Jurkat, Clone E6-1 (cell line): ENCODE measurements at places on chromosomes 12 and 14.

DNA sequence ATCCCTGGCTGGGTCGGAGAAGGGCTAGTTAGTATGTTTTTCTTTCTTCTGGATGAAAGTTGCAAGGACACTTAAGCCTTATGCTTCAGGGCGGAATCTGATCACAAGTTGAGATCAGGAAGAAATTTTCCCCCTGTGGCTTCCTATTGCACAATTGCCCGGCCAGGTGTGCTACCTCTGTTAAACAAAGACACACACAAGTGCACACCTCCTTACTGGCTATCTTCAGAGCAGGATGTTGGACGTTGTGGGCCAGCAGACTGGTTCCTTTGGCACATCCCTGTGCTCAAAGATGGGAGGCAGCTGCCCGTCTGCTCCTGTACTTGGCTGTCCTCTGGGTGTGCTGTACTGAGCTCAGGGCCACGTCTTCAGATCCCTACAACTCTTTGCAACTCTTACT, 19.1 kb downstream of the ETV6 start:
- no peak for DNase-seq

DNA sequence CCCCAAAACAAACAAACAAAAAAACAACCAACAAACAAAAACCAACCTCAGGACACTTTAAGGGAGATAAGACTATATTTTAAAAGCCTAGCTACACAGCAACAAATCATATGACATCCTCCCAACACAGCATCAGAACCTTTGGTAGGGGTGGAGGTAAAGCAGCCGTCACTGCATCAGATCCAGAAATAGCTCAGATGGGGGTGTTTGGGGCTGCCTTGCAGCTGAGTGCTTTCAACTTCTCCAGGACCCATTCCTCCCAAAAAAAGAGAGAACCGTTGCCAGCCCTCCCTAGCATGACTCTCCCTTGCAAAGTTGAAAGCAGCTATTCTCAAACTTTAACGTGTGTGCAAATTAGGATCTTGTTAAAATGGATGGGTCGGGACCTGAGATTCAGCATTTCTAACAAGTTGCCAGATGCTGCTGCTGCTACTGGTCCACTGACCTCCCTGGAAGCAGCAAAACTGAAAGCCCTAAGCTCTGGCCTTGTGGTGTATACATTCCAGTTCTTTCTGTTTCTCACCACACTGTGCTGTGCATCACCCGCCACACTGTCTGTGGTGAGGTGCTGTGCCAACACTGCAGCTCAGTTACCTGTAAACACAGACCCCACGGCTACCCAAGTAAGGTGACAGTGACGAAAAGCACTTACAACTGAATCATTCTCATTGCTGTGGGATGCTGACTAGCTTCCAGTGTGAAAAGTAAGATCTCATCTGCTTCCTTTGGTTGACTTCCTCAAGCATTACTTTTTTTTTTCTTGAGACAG, 54.0 kb downstream of the SLC38A1 start:
- DNase-seq: peak; percentile 79

- DNase-seq: no peak
Observed at GRCh38 chr12:93540466-93540865, 32.0 kb upstream of the SOCS2 start.

DNA sequence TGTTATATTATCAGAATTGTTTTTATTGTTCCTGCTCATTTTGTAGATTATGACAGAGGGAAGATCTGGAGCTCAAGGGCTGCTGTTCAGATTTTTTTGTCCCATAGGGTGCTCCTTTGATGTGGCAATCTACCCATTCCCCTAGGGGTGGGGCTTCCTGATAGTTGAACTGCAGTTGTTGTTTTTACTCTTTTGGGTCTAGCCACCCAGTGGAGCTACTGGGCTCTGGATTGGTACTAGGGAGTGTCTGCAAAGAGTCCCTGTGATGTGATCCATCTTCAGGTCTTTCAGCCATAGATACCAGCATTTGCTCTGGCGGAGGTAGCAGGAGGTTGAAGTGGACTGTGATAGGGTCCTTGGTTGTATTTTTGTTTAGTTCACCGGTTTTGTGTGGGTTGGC, 57.9 kb upstream of the SLCO1B1 start:
- peak; percentile 32 for DNase-seq

DNA sequence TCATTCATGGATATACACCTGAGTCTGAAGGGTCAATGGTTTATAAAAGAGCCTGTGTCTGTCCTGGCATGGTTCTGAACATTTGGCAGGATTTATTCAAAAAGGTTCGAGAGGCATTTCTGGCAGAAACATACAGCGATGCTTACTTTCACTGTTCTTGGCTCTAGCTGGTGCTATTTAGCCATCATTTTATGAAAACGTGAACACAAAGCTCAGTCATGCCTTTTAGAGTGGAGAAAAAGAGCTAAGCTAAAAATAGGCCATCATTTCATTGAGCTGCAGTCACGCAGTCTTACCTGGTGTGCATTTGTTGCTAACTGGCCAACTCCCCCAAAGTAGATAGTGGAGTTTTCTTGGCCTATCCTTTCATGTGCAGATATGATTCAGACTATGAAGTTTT, 1209.5 kb downstream of the SLC16A7 start:
- no peak for DNase-seq

DNA sequence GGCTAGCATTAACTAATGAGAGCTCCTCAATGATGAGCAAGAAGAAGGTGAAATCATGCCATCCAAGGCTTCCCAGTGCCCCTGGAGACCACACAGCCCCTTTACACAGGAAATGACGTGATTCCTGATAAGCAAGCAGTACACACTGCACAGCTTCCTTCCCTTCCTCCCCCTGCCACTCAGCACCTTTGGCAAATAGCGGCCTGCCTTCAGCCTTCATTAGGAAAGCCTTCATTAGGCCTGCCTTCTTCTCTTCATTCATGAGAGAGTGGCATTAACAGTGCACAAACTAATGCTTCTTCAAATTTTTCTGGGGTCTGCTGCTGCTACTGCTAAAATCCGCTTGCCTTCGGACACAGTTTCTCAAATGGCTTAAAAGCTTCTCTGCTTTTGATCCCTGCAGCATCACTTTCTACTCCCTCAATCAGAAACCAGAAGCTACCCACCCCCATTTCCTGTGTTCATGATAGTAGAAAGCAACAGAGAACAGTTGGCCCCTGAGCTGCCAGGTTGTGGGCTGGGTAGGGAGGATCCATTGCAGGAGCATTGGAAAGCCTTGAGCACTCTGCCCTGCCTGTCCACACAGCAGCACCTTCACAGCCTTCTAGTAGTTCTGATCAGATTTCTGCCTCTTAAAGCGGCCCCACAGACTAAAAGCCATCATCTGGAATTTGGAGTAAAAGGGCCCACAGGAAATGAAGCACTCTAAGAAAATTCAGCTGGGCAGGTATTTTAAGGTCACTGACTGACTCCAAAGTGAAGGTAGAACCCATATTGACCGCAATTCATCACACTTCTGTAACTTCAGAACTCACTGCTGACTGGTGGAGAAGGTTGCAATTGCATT, 103.8 kb upstream of the ETV6 start:
- DNase-seq: peak; percentile 92

GRCh38 chr12:91893476-91893875, 252.2 kb downstream of the BTG1 start:
- DNase-seq: no peak

- no peak for DNase-seq
Observed at GRCh38 chr12:109743076-109743910, 29.7 kb downstream of the FAM222A start.

GRCh38 chr12:12254553-12254952, 12.3 kb downstream of the LRP6 start:
- DNase-seq: no peak

- no peak for DNase-seq
Observed at GRCh38 chr12:106490264-106490663, 92.5 kb upstream of the RFX4 start.

GRCh38 chr14:100592972-100593371, 5.8 kb upstream of the BEGAIN start:
- no peak for DNase-seq

DNA sequence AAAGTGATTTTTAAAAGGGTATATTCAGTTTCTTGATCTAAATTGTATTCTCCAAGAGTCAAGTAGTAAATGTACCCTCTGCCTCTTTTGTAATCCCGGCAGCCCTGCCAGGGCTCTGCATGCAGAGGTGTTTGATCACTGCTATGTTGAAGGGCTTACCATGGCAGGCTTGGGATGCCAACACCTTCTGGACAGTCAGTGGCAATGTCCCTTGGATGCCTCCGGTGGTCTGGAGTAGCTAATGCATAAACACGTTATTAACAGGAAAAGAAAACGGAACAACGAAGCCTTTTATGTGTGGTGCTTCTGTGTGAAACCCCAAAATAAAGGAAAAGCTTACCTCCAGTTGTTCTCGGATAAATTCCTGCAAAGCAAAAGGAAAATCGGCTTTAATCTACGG, 19.9 kb downstream of the EIF2B2 start:
- DNase-seq: no peak

- DNase-seq: no peak
Observed at GRCh38 chr14:24262821-24263733, at the start of gene TGM1. Gene TGM1, minus strand, starts transcription at chr14:24263177. Its CDS starts 825 bp downstream, at chr14:24262352.

GRCh38 chr14:103031956-103032355, 25.4 kb downstream of the CDC42BPB start:
- DNase-seq: no peak

DNA sequence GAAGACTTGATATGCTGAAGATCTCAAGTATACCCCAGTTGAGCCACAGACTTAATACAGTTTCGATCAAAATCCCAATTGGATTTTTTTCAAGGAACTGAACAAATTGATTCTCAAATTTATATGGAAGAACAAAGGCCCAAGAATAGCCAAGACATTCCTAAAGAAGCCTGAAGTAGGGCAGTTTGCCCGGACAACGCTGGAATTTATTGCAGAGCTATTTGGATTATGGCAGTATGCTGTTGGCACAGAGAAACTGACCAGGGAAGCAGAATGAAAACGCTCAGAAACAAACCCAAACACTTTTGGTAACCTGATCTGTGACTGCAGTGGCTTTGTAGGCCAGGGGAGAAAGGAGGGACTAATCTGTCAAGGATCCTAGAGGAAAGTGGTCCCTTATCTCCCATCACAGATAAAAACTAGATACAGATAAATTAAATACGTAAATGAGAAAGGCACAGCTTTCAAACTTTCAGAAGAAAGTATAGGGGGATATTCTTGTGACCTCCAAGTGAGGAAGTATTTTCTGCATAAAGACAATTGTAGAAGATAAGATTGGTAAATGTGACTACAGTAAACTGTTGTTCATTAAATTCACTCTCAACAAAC, 35.9 kb upstream of the GSC start:
- DNase-seq: no peak

DNA sequence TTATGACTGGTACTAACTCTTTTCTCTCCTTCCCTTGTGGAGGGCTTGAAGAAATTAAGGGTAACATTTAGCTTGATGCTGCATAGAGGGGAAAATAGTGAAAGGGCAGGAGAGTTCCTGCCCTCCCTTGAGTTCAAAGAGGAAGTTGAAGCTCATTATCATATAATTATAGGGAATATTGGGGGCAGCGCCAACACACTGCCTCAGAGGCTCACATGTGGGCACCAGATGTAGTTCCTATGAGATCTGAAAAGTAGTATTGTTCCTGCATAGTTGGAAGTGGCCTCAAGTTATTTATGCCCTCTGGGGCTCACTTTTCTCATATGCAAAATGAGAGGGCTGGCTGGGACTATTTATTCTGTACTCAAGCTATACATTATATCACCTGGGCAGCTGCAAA, 33.0 kb upstream of the FGF23 start:
- no peak for DNase-seq

DNA sequence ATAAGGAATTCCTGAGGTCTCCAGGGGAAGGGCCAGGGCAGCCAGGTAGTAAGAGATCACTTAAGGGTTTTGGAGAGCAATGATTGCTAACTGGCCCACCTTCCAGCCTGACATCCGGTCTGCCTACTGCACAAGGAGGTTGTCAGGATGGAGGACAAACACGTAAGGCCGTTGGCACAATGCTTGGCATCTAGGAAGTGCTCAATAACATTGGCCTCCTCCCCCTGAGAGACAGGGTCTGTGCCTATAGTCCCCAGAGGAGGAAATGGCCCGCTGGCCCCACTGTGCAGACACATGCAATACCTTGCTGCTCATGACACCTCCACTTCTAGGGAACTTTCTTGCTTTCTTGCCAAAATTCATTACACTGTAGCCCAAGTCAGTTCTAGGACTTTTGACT, 73.2 kb downstream of the NTF3 start:
- no peak for DNase-seq

GRCh38 chr12:91142221-91142631, 30.9 kb upstream of the LUM start:
- DNase-seq: no peak

GRCh38 chr12:14710632-14711320, 14.4 kb upstream of the GUCY2C start:
- no peak for DNase-seq

DNA sequence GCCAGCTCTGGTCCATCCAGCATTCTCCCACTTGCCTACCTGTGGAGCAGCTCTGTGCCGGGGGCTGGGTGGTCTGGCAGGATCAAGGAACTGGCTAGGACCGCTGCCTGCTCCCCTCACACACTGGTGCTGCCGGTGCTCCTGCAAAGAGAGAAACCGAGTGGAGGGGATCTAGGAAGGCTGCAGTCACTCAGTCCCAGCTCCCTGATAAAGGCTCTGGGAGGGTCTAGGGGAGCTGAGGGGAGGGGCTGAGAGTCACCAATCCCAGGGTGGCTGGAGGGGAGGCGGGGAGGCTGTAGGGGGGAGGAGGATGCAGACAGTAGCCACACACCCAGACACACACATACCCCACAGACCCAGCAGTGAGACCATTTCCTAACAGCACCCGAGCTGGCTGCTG, at the start of gene TAC3:
TAC3 (minus strand) TSS at position 182 of the 400 bp plus-strand sequence. CDS start 732 bp downstream, outside the sequence.
- no peak for DNase-seq

- no peak for DNase-seq
Observed at GRCh38 chr12:51036279-51036678, 10.1 kb upstream of the SLC11A2 start.

DNA sequence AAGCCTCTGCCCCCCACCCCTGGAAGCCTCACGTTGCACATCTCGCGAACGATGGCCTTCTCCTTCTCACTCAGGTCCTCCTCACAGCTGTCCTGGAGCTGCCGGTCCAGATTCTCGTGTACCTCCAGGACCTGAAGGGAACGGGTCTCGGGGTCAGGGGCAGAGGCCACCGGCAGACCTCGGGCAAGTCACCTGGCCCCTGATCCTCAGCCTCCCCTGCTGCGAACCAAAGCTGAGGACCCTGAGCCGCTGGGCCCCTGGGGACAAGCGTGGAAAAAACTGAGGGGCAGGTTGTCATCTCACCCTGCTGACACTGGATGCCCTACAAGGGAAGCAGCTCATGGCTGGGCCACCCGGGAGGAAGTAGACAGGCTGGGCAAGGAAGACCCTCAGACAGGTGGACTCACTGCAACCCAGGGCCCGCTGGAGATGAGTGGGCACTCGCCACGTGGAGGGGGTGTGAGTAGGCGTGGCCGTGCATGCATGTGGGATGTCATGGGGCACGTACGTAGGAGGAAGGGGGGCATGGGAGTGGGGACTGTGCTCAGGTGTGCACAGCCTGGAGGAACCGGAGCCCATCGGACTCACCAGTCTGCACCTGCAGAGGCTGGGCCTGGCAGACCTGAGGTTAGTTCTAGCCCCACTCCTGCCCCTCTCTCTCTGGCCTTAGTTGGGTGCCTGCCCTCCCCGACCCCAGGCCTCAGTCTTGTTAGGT, 35.1 kb downstream of the CCNK start:
- DNase-seq: no peak

- DNase-seq: no peak
Observed at GRCh38 chr12:15919418-15919817, 8.3 kb downstream of the DERA start.
